ENCODE measurements at places on chromosomes 5 and 9.

DNA sequence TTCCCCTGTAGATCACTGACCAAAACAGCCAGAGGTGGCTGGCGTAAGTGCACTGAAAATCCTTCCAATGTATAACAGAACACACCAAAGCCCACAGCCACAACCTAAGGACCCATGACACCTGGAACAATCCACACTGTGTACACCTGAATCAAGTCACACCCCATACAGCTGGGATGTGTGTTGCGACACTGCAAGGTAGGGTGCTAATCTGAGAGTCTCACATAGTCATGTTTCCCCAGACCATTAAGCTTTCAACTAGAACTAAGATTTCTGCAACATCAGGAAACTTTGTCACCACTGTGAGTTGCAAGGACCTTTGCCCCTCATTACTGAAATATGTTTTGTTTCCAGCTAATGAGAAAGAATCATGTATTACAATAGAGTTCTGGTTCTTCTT, 59.4 kb downstream of the MED27 start:
- no peak for DNase-seq

GRCh38 chr5:92923885-92924284, 657.1 kb downstream of the NR2F1-AS1 start:
- no peak for DNase-seq

GRCh38 chr5:124935065-124935464, 188.6 kb upstream of the ZNF608 start:
- DNase-seq, result no peak

- no peak for DNase-seq
These were observed 285.5 kb upstream of the MAP3K1 start for GRCh38 chr5:56529666-56530430.
